Activated CD4-positive, alpha-beta memory T cell treated with anti-CD3 and anti-CD28 coated beads for 36 hours (primary cell): ENCODE measurements at places on chromosomes 13 and 19.

- no peak for DNase-seq
These were observed 3.7 kb downstream of the ZNF136 start for GRCh38 chr19:12166626-12167025.

- no peak for DNase-seq
These were observed 73.1 kb upstream of the MTIF3 start for GRCh38 chr13:27523346-27524073.

DNA sequence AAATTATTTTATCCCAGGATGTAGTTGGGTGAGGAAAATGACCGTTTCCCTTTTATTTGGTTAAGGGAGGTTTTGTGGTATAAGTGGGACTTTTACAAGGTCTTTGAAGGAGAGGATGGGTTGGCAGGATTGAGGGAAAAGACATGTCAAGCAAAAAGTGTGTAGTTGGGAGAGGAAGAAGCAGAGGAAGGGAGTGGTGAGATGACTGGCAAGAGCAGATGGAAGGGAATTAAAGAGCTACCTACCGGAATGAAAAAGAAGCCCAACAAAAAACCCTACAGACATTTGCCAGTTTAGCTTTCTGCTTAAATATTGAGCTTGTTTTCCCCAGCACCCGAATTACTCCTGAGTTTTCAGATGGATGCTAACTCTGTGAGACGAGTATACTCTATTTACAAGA is 19.6 kb downstream of the FRY start:
- DNase-seq: no peak

DNA sequence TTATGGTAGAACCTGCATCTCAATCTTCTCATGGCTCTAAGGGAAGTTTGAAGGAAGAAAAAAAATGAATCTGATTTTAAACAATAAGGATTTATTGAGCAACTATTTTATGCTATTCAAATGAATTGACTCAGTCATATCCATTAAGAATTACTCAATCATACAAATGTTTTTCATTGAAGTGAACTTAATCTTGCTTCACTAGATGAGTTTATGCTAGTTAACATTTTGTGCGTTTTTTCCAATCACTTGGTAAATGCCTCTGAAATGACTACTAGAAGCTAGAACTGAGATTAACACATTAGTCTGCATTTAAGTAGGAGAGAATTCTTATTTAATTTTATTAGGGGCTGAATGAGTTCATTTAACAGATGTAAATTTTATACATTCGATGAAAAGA is 25.2 kb downstream of the RXFP2 start:
- no peak for DNase-seq

- DNase-seq: peak; percentile 78
These were observed 11.6 kb upstream of the JUND start for GRCh38 chr19:18292810-18293641.

DNA sequence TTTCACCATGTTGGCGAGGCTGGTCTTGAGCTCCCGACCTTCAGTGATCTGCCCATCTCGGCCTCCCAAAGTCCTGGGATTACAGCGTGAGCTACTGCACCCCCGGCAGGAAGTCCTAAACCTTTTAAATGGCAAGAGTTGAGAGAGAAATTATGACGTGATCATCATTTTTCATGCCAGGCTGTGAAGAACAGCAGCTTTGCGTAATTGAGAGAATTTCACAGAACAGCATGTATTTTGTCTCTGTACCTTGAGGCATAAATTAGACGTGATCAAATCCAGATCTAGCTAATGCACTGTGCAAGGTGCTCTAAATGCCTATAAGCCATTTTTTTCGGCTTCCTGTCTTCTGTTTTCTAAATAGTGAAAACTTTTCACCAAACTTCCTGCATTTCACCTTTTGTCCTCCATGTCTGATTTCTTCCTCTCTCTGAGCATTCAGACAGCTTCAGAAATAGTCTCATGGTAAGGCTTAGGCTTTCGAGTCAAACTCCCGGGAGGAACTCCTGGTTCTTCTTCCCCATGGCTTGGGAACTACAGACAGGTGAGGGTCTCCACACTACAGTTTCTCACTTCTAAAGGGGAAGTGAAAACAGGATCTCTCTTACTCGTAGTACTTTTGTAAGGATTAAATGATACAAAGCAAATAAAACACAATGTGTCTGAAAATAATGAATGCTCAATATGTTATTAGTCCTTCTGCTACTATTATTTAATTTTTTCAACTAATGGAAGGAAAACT is 51.0 kb downstream of the WDFY2 start:
- no peak for DNase-seq

DNA sequence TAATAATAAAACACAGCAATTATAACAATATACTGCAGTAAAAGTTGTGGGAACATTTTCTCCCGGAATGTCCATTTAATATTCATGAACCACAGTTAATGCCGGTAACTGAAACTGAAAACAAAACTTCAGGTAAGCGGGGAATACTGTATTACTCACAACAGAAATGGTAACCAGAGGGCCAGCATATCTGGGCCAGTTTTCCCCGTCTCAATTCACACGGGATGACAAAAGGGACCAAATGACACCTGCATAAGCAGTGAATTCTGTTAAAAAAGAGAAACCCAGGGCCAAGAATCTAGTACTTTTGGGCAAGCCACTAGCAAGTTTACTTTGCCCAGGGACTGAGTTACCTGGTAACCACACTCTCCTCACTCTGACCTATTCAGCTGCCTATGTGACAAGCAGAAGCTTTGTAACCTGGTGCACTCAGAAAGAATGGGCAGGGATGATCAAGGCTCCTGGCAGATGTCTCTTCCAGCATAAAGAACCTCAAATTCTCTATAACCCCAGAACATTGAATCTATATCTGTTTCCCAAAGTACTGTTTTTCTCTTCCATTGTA is 1171.2 kb downstream of the DIAPH3 start:
- DNase-seq: no peak

- no peak for DNase-seq
These were observed 48.9 kb upstream of the EPHX3 start for GRCh38 chr19:15280915-15281683.

- peak; percentile 28 for DNase-seq
These were observed 30.5 kb downstream of the ZNF701 start for GRCh38 chr19:52600639-52601024.

DNA sequence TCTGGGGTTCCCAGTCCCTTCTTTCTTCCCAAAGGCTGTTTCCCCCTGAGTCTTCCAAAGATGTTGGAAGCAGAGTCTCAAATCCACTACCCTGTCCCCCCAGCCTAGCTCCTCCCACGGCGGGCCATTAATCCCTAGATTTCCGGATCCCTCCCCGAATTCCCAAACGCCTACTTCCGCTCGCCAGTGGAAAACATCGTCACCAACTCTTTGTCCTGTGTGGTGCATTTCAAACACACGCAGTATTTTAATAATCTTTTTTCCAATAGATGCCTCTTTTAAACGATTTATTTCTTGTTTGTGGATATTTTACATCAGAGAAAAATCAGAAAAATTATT is 610 bp downstream of the ZNF791 start:
- no peak for DNase-seq

GRCh38 chr19:2554856-2555255 is 78.9 kb downstream of the GADD45B start:
- DNase-seq: no peak

DNA sequence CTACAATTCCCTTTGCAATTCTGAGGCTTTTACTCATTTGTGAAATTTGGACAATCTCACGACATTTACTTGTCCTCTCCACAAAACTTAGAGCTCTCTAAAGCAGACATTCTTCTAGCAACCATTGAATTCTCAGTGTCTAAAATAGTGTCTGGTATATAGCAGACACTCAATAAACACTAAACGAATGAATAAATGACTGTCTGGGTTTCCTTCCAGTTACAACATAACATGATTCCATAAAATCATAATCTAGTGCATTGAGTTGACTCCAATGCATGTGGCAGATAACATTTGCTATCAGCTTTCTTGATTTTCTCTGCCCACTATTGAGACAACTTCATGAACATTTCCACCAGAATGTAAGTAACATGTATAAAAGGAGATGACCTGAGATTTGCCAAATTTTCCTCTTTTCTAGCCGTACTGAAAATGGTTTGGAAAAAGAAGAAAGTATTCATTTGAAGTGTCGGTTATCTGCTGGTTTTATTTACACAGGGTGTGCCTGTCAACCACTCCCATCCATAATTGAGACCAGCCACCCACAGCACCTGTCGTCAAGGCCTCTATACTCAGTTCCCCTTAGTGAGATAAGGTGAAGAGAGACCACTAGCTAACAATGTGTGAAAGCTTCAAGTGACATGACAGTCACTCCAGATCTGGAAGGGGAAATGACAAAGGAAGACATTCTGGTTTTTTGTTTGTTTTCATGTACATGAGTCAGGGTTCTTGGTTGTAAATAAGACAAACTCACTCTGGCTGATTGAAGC is 4.8 kb upstream of the SERP2 start:
- DNase-seq: no peak

- no peak for DNase-seq
These were observed 3.4 kb downstream of the EBI3 start for GRCh38 chr19:4232614-4233281.

DNA sequence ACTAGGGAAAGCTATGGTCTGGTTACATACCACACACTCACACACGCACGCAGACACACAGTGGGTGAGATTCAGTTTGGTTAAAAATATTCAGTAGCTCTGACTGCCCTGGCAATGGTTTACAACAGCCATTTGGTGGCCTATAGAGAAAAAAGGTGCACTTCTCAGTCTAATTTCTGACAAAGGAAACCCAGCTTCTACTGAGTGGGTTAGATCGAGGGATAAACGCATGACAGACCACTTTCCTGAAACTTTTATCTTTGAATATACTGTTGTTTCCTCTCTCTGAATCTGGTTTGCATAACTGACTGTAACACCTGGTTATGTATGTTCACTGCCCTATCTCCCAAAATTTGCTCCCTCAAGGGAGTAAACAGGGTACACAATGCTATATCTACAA is 2.5 kb downstream of the LIG4 start:
- no peak for DNase-seq

DNA sequence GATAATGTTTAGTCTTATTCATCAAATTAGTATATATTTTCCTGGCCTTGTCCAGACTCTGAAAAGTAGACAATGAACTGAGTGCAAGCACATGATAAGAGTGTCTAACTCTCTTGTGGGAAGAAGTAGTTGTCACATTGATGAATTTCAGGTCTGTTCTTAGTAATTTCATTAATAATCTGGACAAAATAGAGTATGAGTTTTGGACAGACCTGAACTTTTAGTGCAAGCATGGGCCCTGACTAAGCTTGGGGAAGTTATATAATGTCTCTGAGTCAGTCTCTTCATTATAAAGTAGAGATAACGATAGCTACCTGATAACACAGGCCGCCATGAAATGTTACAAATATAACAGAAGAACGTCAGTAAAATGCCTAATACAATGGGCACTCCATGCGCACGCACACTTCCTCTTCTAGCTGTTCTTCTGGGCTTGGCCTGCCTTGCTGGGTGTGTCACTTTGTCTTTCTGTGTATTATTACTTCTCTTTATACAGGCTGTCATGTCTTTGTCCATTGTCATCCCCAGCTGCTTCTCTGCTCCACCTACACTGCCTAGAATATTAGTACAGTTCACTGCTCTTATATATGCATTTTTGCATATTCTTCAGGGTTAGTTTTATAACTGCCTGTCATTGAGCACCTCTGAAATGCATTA is 129.1 kb upstream of the HTR2A start:
- DNase-seq: no peak

DNA sequence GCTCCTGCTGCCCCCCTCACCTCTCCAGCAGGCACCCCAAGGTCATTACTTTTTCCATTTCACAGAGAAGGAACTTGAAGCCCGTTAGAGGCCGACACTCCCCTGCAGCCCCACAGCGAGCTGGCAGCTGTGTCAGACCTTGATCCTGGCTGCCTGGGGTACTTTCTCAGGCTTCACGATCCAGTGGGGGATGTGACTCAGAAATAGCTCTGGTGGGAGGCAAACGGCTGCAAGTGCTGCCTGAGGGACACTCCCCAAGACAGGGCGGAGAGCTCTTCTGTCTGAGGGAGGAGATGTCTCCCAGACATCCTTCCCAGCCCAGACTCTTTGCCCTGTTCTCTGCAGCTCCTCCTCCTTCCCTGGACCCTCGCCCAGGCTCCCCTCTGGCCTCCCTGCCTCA is 4.8 kb downstream of the TSKS start:
- no peak for DNase-seq

DNA sequence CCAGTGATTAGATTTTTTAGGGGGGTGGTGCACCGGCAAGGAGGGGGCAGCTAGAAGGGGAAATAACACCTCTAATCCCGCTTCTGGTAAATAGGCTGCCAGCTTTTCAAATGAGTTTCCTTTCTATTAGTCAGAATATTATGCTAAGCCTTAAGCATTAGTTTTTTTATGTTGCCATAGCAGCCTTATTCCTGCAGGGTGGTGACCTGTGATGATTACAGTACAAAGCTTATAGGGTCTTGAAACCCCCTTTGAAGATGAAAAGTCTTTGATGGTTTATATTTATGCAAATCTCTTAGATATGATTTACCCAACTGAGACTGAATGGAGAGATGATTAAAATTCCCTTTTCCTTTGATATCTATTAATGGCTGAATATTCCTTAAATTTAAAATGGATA is 109.8 kb downstream of the ZIC5 start:
- DNase-seq: no peak

GRCh38 chr13:98976338-98976737 is 1.5 kb downstream of the DOCK9 start:
- DNase-seq: no peak
